ENCODE measurements at places on chromosomes 7 and 10.

GRCh38 chr7:18509481-18509880 lies 13.9 kb downstream of the HDAC9 start:
- no peak for DNase-seq

DNA sequence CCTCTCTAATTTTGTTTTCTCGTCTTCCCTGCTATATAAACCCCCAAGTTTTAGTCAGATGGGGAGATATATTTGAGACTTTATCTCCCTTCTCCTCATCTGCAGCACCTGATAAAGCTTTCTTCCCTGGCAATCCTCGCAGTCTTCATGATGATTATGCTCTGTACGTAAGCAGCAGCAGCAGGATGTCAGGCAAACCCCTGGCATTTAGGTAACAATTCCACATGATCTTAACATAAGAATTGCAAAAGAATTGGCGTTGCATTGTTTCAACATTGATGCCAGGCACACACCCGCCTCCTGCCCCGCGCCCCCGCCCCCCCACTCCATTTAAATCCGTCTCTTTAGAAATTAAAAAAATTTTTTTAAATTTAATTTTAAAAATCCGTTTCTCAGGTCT lies 6.1 kb downstream of the PKD1L1 start:
- DNase-seq: no peak

- DNase-seq: no peak
These were observed 6.4 kb upstream of the NT5C2 start for GRCh38 chr10:103199488-103199887.

- DNase-seq: no peak
These were observed 24.1 kb downstream of the GNA12 start for GRCh38 chr7:2819954-2820397.

DNA sequence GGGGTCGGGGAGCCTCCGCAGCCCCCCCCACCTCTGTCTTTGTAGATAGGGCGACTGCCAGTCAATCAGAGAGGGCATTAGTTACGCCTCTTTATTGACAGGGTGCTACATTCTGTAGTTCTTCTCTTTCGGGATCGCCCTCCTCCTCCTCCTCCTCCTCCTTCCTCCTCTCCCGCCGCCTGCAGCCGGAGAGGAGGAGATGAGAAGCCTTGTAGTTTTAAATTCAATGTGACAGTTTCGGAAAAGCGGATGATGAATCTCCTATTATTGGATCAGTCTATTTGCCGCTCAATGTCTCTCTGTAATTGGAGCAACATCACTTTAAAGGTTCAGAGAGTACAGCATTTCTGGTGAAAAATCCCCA lies 587 bp upstream of the UNCX start:
- DNase-seq: no peak

DNA sequence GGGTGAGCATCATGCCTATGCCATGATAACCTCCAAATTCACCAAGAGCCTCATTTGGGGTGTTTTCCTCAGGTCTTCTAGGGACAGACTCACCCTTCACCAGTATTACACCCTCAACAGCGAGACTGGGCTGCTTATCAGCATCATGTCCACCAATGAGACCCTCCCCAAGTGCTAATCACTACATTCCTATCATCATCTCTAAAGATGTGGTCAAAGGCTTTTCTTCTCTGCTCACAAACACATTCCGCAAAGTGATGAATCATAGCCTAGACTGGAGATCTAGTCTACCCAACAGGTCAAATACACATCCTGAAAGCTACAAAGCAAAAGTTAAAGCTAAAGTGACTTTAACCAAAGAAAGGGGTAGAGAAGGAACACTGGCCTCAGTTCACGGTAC lies 75.3 kb upstream of the C7orf33 start:
- DNase-seq: no peak

- no peak for DNase-seq
These were observed 68.5 kb downstream of the INPP5A start for GRCh38 chr10:132606031-132606491.

DNA sequence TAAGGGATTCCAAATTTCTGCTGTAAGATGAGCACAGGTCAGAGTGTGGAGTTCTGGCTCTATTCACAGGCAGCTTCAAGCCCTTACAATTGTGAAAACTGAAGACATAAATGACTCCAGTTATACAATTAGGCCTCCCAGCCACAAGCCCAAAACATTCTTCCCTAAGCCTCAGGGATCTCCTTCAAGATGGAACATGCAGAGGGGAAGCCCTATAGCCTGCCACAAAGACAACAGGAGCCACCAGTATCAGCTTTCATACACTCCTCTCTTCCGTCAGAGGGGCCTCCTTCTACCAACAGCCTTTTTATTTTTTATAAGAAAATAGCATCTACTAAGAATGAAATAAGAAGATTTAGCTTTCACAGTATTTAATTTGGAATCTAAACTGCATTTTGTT lies 46.5 kb downstream of the DLD start:
- no peak for DNase-seq

GRCh38 chr7:117285826-117286225 lies 37.0 kb downstream of the WNT2 start:
- DNase-seq: no peak

DNA sequence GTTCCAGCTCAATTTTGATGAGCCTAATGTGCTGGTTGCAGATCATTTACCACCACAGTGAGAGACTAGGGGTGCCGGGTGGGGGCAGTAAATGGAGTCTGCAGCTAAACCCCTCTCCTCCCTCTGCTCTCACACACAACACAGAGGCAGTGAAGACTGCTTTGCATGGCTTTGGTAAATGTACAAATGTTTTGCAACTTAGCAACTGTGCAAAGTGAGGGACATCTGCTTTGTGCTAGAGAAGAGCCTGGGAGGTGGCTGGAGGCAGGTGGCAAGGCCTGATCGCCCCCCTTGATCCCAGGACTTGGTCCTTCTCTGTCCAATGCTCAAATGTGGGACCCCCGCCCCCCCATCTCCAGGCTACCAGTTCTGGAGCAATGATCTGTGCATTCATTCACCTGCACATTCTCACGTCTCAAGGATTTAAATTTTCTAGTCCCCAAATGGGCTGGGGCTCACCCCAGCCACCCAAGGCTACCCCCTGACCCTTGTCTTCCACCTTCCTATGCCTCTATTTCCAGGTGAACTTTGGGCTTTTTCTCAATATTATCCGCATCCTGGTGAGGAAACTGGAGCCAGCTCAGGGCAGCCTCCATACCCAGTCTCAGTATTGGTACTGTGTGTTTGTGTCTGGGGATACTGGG lies 11.6 kb downstream of the GHRHR start:
- no peak for DNase-seq

DNA sequence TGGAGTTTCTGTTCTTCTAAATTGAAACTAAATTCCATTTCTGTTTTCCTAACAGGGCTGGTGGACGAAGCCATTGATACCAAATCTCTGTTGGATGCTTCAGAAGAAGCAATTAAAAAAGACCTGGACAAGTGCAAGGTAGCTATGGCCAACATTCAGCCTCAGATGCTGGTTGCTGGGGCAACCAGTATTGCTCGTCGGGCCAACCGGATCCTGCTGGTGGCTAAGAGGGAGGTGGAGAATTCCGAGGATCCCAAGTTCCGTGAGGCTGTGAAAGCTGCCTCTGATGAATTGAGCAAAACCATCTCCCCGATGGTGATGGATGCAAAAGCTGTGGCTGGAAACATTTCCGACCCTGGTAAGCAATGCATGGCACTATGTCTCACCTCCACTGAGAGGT lies 45.6 kb downstream of the AP3M1 start:
- no peak for DNase-seq

DNA sequence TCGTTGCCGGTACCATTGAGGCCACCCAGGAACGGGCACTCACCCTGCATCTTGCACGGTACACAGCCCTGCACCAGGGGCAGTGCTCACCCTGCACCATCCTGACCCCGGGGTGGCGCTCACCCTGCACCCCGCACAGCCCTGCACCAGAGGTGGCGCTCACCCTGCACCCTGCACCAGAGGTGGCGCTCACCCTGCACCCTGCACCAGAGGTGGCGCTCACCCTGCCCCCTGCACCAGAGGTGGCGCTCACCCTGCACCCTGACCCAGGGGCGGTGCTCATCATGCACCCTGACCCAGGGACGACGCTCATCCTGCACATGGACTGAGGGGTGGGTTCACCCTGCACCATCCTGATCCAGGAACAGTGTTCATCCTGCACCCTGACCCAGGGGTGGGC lies 6.4 kb downstream of the TUBGCP2 start:
- DNase-seq: no peak

DNA sequence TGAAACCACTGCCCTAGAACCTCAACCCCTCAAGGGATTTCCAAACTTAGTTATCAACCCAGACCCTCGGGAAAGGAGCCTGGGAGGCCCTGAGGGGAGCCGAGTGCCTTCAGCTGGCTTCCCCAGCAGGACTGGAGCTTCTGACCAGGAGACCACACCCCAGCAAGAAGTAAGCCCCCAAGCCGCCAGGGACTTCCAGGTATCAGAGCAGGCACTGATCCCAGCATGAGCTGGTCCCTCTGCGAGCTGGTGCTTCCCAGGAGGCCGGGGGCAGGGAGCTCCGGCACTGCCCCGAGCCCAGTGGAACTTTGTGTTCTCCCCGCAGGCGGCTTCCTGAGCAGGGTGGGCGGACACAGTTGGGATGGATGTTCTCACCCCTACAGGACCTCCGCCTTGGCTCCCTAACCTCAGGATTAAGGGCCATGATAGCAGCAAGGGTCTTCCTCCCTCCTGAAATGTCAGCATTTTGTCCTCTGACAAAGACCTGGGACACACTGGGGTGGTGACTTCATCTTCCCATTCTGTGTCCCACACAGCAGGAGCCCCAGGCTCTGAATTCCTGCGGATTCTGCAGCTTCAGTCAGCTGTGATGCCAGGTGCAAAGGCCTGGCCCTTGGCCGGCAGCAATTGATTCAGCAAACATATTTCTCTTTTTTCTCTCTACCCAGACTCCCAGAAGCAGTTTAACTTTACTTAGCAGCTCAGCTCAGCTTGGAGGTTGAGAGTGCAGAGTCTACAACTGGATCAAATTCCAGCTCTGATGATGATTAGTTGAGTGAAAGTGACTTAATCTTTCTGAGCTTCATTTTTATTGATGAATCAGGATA lies 11.6 kb downstream of the ATP6V0E2 start:
- no peak for DNase-seq

DNA sequence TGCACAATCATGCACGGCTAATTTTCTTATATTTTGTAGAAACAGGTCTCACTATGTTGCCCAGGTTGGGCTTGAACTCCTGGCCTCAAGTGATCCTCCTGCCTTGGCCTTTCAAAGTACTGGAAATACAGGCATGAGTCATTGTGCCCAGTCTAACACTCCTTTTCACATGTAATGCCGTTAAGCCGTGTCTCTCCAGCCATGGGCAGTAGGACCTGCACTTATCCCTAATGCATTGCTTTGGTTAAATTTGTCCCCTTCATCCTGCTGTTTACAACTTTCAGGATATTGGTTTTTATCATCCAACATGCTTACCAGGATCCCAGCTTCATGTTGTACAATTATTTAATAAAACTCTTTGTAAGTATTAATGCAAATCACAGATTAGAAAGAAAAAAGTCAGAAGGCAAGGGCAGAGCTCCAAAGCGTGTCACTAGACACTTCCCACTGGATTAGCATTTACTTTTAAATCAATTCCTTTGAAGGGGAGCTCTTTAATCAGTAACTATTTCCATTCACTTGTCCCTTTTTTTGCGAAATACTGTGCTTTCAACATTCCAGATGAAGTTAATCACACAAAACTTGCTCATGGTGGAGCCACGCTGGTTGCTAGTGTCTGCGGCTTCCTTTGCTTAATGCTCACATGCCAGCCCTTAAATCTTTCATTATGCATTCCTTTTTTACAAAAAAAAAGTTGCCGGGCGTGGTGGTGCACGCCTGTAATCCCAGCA lies 256.0 kb upstream of the AUTS2 start:
- DNase-seq: no peak

DNA sequence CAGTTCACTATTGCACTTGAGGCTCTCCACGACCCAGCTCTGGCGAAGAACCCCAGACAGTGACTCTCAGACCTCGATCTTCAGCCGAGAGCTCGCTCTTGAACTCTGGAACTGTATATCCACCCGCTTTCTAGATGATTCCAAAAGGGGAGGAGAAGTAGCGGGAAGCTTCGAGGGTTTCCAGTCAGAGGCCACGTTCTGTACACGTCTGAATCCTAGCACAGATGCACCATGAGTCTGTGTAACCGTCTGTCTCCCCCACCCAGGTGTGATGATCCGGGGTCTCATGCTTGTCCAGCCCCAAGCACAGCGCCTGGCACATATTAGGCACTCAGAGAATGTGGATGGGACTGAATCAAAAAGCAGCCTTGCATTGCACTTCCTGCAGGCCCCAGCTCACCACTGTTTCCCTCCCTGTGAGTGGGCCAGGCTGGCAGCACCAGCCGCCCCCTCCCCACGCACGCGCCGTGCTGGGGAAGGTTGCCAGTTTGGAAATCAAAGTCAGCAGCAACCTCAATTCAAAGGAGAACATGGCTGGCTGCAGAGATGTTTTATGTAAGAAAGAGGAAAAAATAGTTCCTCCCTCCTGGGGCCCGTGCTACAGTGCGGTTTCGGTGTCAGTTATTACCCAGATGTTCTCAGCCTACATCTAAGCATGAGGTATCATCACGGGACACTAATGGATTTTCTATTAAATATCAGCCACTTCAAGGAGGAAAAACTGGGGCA lies 5.7 kb downstream of the GRID2IP start:
- peak; percentile 29 for DNase-seq

DNA sequence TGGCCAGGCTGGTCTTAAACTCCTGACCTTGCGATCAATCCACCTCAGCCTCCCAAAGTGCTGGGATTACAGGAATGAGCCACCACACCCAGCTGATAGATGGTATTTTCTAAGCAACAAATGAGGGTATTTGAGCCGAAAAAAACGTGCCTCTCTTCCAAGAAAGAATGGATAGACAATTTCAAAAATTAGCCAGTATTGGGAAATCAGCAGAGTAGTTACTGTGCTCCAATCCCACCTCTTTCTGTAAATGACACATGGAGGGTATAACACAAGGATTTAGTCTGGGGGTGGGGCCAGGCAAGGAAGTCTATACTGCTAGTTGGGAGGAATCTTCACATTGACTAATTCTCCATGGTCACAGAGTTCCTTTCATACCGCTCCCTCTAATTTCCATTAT lies 9.2 kb upstream of the BPGM start:
- DNase-seq: no peak

DNA sequence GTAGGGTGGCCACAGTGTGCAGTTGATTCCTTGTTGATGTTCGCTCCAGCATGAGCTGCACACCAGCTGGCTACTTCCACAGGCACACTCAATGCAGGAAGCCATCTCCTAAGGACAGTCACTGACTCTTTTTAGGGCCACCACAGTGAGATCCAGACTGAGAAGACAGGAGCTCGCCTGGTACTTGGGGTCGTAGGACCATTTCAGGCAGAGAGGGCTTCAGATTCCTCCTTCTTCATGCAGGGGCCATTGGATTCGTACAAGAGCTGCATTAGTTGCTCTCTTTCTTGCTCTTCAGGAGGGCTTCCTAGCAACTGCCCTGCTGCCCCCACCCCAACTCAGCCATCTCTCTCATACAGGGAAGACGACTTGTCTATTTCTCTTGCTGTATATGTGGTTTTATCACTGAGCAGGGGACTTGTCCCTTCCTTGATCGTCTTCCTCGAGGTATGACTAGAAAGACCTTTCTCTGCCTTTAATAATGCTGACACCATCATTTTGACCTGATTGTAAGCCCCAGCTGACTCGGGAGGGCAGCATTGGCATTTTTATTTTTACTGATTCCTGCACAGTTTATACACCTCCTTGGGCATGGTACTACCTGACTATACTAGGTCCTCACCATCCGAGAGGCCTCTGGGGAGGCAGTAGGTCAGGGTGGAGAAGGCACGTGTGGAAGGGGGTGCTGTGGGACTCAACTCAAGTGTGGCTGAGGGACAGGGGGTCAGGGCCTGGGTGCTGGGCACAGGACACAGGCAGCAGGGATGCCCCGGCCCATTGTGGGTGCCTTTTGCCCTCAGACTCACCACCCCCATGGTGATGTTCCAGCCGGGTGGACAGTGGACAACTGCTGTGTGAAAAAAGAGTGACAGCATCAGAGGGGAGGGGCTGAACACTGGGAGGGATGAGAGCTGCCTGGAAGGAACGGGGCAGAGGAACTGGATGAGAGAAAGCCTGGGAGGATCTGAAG lies 136.7 kb upstream of the ZNF746 start:
- DNase-seq: no peak

Measured in central memory CD4-positive, alpha-beta T cell (primary cell).